ENCODE measurements at places on chromosomes 16 and 17.

GRCh38 chr16:70437017-70437581 lies 1.8 kb downstream of the ST3GAL2 start:
- no peak for DNase-seq

DNA sequence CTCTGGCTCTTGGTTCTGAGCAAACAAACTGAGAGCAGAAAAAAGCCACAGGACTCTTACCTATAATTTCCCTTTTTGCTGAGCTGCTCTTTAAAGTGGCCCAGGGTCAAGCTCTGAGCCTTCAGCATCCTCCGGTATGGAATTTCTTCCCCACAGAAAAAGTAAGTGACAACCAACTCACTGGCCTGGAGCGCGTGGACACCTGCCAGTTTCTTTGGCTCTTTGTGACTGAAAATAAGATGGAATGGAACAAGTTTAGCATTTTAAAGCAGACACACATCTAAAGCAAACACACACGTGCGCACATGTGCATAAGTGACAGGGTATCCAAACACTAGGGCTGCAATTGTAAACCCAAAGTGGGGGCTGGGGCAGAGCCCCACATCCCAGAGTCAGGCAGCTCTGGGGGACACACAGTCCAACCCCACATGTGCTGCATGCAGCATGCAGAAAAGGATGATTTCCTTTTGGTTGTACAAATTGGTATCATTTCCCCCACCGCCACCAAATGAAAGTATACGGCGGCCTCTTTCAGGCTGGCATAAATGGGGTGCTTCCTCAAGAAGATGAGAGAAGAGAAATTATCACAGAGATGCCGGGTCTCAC lies 27.5 kb downstream of the AXIN2 start:
- DNase-seq, result no peak

- DNase-seq, result no peak
These were observed 20.2 kb upstream of the CCL1 start for GRCh38 chr17:34383216-34383615.

- DNase-seq, result no peak
These were observed 773 bp downstream of the CENPX start for GRCh38 chr17:82021900-82022309.

- DNase-seq, result no peak
These were observed 1.9 kb downstream of the GLIS2 start for GRCh38 chr16:4317532-4318450.

DNA sequence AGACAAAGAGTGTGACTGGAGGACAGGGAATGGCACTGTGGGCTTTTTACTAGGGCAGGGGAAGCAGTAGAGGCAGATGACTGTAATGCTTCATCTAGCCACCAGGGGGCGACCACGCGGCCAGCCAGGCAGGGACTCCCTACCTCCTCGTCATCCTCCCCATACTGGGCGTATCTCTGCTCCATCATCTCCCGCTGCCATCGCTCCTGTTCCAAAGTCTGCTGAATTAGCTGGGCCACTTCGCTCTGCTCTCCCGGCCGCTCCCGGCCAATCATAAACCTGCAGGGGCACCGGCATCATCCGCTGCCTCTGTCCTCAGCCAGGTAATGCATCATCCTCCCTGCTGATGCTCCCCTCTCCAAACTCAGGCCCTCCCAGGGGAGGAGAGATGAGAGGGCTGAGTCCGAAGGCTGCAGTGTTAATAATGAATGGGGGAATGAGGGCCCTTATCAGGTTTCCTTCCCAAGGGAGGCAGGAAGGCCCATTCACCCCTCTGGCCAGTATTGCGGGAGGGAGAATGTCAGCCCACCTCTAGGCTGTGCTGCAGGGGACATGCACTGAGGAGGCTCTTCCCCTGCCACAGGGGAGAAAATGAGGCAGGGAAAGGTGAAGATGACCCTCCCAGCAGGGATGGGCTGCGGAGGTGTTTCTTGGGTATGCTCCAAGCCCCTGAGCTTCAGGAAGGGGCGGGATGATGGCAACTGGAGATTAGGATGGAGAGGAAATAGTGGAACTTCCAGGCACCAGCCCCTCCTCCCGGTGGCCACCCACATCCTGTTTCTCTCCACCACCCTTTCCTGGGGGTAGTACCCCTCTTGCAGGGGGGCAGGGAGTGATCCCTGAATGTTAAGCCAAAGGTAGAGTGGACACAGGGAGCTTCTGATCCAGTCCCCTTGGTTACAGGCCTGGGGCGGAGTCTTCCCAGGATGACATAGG lies 10.3 kb upstream of the SAMD14 start:
- peak; percentile 84 for DNase-seq

DNA sequence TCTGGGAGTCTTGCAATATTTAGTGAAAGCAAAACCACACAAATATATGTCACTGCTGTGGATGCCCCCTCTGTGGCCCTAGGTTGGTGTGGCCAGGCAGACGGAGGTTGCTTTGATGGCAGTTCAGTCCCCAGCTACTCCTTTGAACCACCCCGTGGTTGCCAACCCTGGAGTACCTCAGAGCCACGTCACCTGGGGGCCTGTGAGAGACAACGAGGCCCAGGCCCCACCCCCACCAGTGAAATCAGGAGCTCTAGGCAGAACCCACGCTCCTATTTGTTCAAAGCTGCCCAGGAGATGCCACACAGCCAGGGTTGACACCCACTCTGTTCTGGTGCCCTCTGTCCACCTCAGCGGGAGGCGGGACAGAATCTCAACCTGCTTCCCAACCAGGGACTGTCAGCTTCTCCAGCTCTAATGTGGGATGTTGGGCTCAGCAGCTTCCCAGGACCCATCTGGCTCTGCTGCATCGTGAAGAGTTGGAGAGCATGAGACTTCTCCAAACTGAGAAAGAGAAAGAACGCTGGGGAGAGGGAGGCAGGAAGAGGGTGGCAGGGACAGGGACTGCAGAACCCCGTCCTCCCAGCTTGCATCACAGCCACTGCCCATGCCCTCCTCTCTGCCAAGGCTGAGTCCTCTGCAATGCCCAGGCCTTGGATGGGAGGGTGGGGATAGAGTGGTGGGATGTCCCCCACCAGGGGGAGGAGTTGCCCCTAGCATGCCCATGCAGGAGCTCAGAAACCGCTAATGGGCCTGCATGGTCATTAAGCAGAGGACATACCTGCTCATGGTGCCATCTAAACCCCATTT lies 81.8 kb downstream of the C16orf78 start:
- DNase-seq, result no peak

Measured in HL-60 (cell line).